ENCODE measurements at places on chromosomes 7 and 10. TPM values are rescaled to one million over a fixed set of nuclear protein-coding genes. Genes with fewer than 3 reads are reported as not detected.
A peak's percentile ranks its signal among the peaks of the same experiment; 100 is the strongest.

DNA sequence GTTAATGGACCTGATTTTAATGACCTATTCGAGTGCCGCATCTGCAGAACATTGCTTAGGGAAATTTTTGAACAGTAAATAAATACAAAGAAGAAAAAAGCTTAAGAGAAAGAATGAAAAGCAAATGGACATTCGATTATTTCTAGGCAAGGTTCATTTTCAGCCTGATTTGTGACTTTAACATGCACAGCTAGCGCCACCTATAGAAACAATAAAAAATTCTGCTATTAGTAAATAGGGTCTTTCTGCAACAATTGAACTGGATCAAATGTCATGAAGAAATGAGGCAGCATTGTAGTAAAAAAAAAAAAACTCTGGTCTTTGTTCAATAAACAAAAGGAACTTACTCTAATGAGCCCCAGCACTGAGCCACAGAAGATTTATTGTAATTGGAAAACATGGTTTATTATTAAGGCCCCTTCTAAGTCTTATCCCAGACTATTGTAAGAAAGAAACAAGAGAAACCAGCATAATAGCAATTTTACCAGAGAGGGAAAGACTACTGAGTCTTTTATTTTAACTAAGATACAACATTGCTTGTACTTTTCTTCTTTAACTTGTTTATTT, 41.4 kb upstream of the GHITM start:
- DNase-seq: peak; percentile 12

- no peak for DNase-seq
These were observed at the start of gene GRM3 for GRCh38 chr7:86643561-86644281. TSS of gene GRM3 (plus strand) at chr7:86643909. CDS start at chr7:86765146, 121,237 bp downstream.

DNA sequence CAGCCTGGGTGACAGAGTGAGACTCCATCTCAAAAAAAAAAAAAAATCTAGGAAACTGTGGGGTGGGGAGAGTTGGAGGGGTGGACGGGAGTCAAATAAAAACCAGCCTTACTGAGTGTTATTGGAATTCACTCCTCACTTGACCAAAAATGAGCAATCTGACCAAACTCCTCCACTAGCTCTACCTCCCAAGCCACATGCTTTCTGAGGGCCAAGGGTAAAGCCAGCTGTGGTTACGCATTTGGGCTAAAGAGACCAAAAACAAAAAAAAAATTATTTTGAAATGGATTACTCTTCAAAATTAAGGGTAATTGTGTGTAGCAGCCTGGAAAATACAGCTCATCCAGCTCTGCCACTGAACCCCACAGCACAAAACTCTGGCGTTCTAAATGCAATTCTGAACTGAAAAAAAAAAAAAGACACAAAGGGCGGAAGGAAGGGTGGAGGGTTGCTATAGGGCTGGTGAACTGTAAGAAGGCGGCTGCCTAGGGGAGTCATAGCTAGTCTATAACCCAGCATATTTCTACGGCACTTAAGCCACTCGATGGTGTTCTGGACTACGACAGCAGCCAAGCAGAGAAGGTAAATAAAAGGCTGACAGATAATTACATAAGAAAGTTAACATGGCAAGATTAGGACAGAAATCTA, 7.8 kb downstream of the ELMO1 start:
- no peak for DNase-seq

DNA sequence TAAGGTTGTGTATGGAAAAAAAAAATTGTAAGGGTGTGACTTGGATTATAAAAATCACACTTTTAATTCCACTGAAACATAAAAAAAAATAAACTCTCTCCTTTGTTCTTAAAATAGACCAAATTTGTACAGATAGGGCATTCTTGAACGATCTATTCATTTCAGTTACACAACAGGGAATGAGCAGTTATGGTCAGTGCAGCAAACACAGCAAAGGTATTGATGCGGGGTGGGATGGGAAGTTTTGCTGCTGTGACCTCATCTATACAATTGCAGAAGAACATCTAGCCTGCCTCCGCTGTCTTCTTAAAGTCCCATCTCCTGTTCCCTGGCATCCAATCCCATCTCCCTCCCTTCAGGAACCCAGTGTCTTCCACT, 580.2 kb downstream of the SUGCT start:
- DNase-seq: peak; percentile 60

DNA sequence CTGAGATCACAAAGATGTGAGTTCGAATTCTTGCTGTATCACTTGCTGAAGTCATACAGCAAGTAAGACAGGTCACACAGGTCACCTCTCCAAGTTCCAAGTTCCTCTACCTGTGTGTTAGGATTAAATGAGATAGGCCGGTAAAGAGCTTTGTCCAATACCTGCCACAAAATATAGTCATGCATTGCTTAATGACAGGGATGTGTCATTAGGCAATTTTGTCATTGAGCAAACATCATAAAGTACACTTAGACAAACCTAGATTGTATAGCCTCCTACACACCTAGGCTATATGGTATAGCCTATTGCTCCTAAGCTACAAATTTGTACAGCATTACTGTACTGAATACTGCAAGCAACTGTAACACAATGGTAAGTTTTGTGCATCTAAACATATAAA, 469.4 kb downstream of the KCNMA1 start:
- DNase-seq: no peak

- no peak for DNase-seq
These were observed 153.1 kb downstream of the SLIT1 start for GRCh38 chr10:97032624-97033023.

DNA sequence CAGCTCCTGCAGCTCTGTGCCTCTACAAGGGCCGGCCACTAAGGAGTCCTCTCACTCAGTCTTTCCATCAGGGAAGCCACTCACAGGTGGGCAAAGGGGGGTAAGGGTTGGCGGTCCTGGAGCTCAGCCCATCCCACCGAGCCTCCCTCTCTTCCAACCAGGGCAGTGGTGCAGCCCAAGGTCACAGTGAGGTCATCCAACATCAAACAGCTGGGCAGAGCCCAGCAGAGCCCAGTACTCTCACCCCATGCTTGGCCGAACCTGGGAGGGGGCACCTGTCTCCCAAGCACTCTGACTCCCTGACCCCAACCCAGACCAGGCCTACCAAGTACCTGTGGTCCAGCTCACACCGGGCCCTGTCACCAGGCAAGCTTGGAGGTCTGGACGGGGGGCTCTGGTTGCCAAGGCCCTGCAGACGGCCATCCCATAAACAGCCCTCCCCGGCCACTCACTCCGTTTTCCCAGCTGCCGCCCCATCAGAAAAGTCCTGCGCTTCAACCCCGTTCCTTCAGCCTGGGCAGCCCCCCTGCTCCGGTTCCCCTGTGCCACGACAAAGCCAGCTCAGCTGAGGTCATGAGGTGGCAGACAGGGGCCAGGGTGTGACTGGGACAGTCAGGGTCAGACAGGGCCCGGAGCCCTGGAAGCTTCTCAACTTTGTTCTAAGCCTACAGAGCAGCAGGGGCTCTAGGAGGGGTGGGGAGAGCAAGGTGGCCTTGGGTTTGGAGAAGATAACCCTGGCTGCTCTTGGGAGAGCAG, 27.5 kb downstream of the PDGFA start:
- no peak for DNase-seq

- no peak for DNase-seq
These were observed 156.8 kb downstream of the FZD1 start for GRCh38 chr7:91421018-91421417.

DNA sequence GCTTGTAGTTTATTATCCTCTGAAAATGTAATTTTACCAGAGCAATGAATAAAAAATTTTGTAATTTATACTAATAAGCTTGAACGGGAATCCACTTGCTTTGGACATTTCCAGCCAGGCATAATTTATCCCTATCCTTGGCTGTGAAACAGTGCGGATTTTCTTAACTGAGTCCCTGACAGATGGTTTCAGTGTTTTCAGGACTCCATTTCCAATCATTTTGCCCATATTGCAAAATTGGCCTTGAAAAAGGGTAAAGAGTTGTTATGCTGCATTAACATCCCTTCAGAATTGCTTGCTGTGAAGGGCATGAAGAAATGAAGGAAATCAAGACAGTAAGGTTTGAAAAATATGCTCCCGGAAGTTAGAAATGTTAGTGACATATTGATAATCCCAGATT, 57.7 kb downstream of the NXPH1 start:
- no peak for DNase-seq

- DNase-seq: no peak
These were observed 4.5 kb downstream of the NEUROG3 start for GRCh38 chr10:69568472-69569395.

- DNase-seq: no peak
These were observed 1077.3 kb downstream of the SORCS3 start for GRCh38 chr10:105718207-105718995.

DNA sequence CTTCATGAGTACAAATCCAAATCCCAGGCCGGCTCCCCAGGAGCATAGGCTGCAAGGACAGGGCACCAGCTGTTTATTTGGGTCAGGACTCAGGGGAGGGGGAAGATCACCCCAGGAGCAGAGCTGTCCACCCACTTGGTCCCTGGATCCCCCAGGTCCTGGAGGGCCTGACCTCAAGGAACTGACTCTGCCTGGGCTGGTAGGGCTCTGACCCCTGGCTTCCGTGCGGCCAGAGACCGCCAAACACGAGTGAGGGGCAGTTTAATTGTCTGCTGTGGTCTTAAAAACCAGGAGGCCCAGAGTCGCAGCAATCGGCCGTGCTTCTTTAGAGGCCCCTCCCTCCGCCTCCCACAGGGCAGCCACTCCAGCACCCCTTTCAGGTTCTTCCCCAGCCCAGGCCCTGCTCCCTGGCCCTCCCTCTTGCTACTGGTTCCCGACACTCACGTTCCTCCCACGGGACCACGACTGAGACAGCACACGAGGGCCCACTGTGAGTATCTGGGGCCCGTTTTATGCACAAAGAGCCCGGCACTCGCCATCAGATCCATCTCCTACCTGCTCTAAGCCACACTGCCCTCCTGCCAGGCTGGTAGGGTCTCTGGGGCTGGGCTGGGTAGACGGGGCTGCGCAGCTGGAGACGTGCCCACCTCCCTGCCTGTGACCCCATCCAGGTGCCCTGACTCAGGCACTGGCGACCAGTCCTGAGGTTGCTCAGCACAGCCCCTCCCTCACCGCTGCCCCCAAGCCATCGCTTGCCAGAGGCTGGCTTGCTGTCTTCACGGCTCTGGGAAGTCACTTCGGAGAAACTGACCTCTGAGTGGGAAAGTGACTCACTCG, 30.0 kb upstream of the CFAP46 start:
- DNase-seq: no peak

DNA sequence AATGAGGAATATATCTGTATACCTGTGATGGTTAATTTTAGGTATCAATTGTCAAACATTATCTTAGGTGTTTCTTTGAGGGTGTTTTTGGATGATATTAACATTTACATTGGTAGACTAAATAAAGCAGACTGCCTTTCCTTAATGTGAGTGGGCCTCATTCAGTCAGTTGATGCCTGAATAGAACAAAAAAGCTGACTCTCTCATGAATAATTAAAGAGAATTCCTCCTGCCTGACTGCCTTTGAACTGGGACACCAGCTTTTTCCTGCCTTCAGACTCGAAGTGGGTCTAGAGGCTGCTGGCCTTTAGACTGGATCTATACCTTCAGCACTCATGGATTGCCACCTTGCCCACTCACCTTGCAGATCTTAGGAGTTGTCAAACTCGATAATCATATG, 117.9 kb upstream of the TMEM168 start:
- DNase-seq: no peak

DNA sequence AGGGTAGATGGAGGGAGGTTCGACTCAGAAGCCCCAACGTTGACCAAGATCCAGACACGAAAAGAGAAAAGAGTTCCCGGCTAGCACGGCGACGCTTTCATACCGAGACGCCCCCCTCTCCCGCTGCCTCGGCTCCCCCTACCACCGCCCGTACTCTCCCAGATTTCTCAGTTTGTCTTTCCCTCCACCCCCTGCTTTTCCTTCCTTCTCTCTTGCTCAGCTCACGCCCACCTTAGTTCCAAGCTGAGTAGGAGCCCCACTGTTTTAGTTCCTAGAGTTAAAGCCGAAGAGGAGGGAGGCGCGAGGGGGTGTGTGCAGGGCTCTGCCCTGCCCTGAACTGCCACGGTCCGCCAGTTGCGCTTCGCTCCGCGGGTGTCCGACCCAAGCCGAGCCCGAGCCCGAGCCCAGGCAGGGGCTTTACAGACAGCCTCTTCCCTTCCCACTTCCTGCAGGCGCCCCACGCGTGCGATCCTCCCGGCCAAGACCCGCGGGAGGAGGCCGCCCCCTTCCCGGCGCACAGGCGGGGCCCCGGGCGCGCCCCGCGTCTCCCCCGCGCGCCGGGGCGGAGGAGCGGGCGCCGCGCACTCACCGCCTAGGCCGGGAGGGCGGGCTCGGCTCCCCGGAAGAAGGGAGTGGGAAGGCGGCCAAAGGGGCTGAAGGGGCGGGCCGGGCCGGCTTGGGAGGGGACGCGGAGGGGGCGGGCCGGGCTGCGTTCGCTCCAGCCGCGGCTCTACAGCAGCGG, at the start of gene EPHB6:
TSS of gene EPHB6 (plus strand) at position 705 of the 742 bp plus-strand sequence. CDS start 8,152 bp downstream, outside the sequence.
- DNase-seq: peak; percentile 51

DNA sequence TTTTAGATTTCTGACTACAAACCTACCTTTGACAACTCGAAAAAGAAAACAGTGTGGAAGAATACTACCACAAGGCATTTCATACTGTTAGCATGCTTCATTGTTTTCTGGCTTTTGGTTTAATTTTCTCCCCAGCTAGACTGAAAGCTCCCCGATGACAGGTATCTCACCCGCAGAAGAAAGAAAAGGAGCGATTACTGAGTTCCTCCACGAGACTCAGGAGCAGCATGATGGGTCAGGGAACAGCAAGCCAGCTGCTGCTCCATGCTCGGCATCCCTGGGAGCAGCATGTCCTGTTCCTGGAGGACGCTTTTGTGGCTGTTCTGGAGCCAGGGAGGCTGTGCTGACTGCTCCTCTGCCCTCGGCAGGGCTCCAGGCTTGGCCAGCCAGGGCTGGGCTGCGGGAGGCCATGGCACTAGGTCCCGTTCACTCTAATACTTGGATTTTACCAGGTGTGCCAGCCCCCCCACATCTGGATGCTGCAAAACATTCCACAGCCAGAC, 133.4 kb downstream of the PRKAG2 start:
- no peak for DNase-seq

- DNase-seq: no peak
These were observed 222.3 kb downstream of the BBS9 start for GRCh38 chr7:33351709-33352108.

DNA sequence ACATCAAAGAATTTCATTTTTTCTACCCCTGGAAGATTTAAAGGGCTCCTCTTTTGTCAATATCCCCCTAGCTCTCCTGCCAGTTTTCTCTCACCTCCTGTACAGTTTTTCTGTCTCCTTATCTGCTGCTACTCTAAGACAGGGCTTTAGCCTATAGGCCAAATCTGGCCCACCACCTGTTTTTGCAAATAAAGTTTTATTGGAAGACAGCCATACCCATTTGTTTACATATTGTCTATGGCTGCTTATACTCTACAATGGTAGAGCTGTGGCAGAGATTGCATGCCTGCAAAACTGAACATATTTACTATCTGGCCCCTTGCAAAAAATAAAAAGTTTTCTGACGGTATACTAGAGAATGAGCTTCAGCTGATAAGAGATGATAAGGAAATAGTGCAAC, 37.4 kb upstream of the GARS1 start:
- no peak for DNase-seq

Gene DOCK4
- total RNA-seq: 30.3 TPM

Gene HPSE2
- total RNA-seq: 0.51 TPM

Gene TRIM50
- total RNA-seq: not detected

Gene NYAP1
- 0.26 TPM for total RNA-seq

Gene IKZF1
- total RNA-seq: not detected

Gene OR2A1
- total RNA-seq: under 0.01 TPM
